ENCODE measurements at places on chromosomes 2 and 18.

- no peak for DNase-seq
These were observed 190.5 kb downstream of the DYSF start for GRCh38 chr2:71643674-71644357.

GRCh38 chr2:226733189-226733858 is 66.3 kb downstream of the IRS1 start:
- no peak for DNase-seq

DNA sequence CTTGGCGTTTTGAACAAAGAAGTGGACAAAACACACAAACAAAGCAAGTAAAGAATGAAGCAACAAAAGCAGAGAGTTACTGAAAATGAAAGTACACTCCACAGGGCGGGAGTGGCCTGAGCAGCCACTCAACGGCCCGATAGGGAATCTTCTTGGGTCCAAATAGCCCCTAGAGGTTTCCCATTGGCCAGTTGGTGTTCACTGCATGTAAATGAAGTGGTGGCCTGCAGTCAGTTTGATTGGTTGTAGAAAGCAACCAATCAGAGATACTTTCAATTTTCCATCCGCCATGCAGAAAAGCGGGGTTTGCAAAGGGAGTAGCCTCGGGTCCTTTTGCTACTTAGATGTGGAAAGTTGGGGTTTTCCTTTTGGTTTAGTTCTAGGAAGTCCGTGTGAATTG is 31.6 kb downstream of the CYBRD1 start:
- DNase-seq: no peak

- no peak for DNase-seq
These were observed 1.4 kb upstream of the HSBP1L1 start for GRCh38 chr18:79962835-79963657.

GRCh38 chr18:75200071-75200470 is 8.9 kb downstream of the PTGR3 start:
- DNase-seq: no peak

DNA sequence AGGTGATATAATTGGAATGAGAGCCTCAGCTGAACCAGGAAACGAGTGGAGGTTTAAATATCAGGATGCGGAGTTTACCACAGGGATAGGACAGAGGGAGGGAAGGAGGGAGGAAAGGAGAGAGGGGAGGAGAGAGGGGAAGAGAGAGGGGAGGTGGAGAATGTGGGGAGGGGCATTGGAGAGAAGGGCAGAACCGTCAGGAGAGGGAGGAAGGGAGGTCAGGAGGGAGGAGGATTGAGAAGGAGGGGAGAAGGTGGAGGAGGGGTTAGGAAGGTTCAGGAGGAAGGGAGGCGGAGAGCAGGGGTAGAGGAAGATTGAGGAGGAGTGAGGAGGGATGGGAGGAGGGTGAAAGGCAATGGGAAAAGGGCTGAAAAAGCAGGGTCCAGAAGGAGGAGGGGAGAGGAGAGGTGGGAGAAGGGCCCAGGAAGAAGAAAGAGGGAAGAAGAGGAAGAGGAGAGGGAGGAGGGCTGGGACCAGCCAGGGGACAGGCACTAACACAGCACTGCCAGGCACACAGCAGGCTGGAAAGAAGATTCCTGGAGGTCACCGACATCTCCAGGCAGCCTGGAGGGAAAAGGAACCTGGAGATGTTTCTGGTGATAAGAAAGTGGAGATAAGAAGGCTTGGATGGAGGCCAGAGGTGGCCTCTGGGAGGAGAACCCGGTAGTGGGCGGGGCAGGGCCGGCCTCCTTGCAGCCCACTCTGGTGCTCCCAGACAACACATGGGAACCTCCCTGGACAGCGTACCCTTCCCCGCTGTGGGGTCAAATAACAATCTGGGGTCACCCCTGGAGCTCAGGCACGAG is 176.7 kb upstream of the SMAD2 start:
- no peak for DNase-seq

DNA sequence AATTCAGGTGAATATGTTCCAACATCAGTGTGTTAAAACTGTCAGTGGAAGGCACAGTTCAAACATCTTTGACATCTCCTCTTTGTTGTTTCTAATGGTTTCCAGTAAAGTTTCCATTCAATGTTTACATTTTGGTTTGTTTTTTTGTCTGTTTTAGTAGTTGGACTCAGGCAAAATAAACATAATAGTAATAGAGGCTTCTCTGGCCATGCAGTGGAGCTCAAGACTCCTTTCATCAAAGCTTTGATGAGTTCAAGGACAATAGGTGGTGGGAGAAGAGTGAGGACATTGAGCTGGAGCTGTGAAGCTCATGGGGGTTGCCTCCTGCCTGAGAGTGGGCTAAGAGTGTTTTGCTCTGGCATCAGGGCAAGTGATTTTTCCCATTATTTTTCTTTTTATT is 1853.7 kb upstream of the CELF4 start:
- DNase-seq: no peak

- no peak for DNase-seq
These were observed 314.5 kb downstream of the NCKAP5 start for GRCh38 chr2:133253793-133254192.

DNA sequence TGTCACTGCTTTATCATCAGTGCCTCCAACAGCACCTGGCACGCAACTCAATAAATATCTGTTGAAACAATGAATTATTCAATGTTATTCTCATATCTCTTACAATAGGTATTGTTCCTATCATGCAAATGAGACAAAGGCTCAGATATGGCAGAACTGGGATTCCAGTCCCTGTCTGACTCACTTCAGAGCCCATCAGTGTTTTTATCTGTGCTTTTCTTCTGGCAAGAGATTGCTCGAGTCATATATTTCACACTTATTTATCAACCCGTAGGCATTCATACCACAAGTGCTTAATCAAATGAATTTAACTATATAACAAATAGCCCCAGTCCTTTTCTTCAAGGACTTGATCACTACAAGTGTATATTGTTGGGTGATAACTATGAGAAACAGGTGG is 76.4 kb upstream of the TSPYL6 start:
- no peak for DNase-seq

- no peak for DNase-seq
These were observed 12.2 kb downstream of the PKDCC start for GRCh38 chr2:42060028-42060427.

- no peak for DNase-seq
These were observed 37.9 kb downstream of the MTERF4 start for GRCh38 chr2:241064008-241064801.

GRCh38 chr2:68057658-68058396 is 5.0 kb downstream of the C1D start:
- no peak for DNase-seq

DNA sequence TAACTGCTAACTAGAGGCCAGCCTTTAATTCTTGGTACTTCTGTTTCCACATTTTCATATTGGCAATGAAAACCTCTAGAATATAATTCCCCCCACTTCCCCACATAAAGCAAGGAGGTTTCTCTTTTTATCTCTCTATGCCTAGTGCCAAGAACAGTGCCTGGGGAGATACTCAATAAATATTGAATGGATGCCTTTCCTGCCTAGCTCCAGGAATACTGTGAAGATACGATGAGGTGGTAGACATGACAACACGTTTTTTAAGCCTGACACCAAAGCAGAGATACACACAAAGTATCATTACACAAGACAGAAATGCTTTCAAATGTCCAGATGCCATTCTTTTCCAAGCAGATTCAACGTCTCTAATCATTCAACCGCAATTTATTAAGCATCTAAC is 535.5 kb downstream of the XIRP2 start:
- DNase-seq: no peak

GRCh38 chr2:218471982-218472381 is 53.1 kb downstream of the VIL1 start:
- DNase-seq: no peak

- DNase-seq: no peak
These were observed 10.6 kb upstream of the BIN1 start for GRCh38 chr2:127117603-127118002.

- no peak for DNase-seq
These were observed 66.4 kb downstream of the MRPS9 start for GRCh38 chr2:105104208-105104731.

- no peak for DNase-seq
These were observed 55.2 kb downstream of the ANKMY1 start for GRCh38 chr2:240502430-240503121.

- no peak for DNase-seq
These were observed 545 bp downstream of the GLI2 start for GRCh38 chr2:120736202-120736623.

- DNase-seq: no peak
These were observed 790.1 kb downstream of the SLC4A3 start for GRCh38 chr2:220417503-220417902.

DNA sequence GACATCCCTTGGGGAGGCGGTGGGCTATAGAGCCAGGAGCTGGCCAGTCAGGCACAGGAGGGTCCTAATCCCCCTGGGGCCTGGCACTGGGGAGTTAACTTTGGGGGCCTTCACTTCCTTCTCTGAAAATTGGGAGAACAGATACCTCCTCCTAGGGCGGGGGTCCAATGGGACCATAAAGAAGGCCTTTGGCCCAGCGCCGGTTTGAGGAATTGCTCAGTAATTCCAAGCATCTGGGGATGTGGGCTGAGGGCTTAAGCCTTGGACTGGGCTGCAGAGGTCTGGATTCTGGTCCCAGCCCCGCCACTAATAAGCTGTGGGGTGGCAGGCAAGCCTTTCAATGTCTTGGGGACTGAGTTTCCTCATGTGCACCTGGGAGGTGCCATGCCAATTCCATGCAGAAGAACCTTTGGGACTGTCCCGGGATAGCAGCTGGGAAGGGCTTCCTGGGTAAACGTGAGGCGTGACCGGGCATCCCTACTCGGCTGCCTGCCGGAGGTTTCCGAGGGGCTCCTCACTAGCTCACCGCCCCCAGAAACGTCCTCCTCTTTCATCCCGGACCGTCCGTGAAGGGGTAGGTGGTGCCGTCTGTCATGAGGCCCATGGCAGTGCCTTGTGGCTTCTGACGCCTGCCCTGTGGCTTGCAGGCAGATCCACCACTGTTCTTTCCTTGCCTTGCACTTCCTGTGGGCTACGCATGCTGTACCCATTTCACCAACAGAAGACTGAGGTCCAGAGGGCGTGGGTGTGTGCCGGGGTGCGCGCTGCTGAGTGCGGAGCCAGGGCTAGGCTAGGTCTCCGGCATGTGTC is 67.4 kb upstream of the HPCAL1 start:
- no peak for DNase-seq

DNA sequence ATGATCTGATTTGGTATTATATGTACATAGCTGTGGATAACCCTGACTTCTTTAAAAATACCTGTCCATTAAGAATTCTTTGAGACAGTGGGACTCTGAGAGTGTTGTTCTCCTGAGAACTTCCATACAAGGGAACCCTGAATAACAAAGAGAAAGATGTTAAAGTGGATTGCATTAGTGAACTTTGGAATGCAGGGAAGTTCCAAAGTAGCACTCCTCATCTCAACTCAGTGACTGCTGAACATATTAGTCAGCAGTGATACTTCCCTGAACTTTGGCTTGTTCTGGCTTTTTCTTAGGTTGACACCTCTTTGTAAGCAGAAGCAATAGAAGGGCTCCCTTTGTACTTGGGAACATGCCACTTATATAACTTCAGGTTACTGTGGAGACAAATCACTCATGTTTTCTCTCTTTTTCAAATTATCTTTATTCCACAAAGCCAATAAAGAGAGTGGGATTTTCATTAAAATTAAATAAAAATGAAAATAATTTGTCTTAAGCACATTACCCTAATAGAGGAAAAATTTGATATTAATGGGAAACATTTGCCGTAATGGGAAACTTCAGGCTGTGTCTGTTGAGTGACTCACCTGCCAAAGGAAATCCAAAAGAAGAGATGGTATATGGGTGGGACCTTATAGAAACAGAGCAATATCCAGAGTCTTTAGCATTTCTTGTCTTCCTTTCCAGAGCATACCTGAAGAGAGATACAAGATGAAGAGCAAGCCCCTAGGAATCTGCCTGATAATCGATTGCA is 33.3 kb downstream of the CFLAR start:
- DNase-seq: no peak

DNA sequence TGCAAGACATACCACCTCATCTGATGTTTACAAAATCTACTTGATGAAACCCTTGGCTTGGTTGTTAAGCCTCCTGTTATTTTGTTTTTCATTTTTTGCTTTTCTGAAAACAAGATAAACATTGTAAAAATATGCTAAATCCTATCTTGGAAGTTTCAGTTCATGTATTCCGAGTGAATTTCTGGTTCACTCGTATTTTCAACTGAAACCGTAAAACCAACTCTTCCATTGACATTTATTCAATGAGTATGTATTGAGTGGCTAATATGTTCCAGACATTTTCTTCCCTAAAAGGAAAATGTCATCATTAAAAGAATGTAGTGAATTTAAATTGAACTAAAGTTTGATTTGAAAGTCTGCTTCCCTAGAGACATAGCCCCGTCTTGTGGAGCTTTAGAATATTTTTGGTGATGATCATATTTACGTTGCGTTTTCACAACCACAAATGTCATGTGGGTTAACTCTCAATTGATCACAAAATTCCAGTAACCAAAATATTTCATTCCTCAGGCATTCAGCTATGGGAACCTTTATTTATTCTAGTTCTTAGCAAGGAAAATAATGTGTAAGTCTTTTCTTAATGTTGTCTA is 204.2 kb downstream of the MBD2 start:
- no peak for DNase-seq

GRCh38 chr2:161905389-161906046 is 168.5 kb downstream of the DPP4 start:
- DNase-seq: no peak

- DNase-seq: no peak
These were observed 42.9 kb upstream of the SNED1 start for GRCh38 chr2:240955306-240956170.

DNA sequence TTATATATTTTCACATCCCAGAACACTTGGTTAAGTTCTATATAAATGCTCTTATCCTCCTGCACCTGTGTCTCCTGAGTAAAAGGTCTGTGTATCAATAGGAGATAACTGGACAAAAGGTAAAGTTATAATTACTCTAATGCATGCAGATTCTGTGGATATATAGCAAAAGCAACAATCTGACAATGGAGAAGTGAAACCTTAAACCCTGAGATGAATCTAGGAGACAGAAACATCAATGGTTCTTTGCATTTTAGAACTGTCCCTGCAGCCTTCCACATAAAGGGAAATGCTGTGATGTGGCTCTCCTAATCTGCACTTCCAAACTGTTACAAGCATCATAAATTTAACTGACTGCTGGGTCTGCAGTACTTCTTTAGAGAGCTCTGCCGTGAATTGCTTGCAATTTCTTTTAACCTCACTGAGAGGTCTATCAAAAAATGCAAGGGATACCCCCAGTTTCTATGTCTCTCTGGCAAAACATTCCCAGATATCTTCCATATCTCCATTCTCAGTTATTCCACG is 42.8 kb upstream of the FSIP2 start:
- no peak for DNase-seq

- no peak for DNase-seq
These were observed 90.9 kb downstream of the TTC27 start for GRCh38 chr2:32718752-32719151.
